ENCODE measurements at places on chromosomes 3 and 15.

DNA sequence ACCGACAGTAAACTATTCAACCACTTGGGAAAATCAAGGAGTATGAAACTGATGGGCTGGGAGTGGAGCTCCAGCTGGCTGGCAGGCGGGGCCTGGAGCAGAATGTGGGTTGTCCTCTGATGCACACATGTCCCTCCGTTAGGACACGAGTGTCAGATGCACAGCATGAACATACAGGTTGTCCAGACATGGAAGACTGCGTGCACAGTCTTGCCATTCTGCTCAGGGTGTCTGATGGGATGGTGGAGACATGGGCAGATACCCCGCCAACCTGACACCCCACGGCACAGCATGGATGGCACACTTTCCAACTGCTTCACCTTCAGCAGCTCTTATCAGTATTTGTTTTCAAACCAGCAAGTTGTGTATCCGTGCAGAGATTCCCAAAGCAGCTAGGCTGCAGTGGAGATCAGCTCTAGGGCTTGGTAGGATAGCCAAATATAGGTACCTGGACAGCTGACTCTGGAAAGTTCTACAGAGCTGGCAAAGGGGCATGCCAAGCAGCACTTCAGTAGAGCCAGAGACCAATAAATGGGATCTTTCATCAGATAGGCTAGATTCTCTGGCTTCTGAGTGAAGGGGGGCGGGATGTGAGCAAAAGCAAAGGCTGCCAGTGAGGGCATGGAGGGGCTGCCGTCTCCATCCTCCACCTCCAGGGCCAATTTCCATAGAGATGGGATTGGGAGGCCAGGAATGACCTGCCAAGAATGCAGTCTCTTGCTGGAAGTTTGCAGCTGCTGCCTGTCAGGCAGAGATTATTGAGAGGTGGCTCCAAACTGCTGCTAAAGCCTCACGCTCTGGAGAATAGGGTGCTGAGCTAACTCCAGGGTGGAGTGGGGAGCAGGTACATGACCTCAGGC lies 47.2 kb upstream of the KY start:
- DNase-seq = no peak

DNA sequence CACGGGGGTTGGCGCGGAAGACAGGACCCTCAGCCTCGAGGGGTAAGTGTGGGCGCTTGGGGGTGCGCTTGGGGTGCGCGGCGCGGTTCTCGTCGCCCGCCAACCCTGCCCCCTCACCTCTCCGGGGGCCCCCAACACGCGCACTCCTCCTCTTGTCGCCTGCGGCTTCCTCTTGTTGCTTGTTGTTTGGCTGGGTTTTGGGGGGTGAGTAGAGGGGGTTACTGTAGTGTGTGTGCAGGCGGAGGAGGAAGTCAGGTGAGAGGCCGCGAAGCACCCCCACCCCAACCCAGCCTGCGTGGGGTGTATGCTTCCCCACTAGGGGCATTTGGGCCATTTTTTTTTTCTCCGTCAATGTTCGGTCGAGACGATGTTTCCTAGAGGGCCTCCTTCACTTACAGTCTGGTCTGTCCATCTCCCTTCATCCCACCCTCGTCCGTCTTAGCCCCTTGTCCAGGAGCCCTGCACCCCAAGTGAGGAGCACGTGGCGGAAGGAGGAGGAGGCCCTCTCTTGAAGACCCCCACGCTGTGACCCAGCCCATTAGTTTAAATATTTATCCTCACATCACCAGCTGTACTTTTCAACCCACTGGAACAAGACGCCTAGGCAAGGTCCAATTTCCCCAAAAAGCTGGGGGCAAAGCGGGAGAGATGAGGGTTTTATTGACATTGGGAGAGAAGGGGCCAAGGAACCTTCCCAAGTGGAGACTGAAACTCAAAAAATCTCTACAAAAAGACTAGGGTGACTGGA lies 20.4 kb upstream of the SATB1 start:
- DNase-seq = no peak

DNA sequence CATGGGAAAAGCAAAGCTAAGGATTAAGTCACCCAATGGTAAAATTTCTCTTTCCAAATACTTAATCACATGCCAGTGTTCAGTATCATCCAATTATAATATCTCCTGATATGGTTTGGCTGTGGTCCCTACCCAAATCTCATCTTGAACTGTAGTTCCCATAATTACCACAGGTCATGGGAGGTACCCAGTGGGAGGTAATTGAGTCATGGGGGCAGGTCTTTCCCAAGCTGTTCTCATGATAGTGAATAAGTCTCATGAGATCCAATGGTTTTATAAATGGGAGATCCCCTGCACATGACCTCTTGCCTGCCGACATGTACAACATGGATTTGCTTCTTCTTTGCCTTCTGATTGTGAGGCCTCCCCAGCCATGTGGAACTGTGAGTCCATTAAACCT lies 26.1 kb upstream of the NMB start:
- no peak for DNase-seq

DNA sequence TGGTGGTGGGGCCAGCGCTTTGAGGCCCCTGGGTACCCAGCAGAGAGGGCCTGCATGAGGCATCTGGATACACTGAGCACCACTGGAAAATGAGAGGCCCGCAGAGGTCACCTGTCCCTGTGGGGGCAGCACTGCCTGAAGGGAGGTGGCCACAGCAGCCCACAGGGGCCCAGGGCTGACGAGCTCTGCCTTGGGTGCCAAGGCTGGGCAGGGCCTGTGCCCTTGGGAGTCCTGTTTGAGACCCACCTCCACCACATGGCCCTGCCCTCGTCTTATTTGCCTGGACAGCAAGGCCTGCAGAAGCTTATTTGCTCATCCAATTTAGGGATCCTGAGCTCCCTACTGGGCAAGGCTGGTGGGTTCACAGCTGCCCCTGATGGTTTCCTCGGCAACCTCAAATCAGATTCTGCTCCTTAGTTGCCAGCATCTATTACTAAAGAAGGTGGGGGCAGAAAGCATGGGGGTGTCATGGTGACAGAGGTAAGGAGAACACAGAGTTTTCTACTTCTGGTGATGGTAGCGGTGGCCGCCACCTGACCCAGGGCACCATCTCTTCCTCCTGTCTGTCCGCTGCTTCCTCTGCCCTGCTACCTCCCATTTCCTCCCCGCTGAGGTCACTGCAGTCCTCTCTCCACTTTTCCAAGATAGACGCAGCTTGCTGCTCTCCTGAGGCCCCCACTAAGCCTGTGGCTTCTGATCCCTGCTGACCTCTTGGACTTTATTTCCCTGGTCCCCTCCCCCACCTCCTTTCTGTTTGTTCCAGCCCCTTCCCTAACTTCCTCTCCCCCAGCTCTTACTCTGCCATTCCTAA lies 62.9 kb downstream of the HMCES start:
- DNase-seq = no peak

GRCh38 chr15:65056868-65057548 lies 10.8 kb downstream of the RASL12 start:
- no peak for DNase-seq

DNA sequence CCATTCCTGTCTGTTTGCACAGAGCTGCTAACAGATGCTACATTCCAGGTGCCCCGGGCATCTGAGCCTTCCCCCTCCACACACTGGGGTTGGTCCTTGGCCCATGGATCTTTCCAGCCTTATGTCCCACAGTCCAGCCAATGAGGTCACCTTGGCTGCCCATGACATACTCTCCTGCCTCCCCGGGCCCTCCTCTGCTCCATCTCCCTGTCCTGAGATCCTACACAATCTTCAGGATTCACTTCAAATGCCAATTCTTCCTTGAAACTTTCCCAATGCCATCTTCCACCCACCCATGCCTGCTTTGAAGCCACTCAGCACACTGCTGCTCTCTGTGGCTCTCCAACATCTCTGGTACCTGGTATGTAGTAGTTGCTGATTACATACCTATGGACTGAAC lies 4.3 kb downstream of the CHRNA3 start:
- no peak for DNase-seq

GRCh38 chr3:192409838-192410683 lies 317.3 kb downstream of the FGF12 start:
- no peak for DNase-seq

- DNase-seq = no peak
These were observed 49.5 kb downstream of the MCF2L2 start for GRCh38 chr3:183378951-183379350.

GRCh38 chr3:141266186-141266585 lies 34.6 kb downstream of the PXYLP1 start:
- DNase-seq = no peak
